Fibroblast of mammary gland (primary cell): ENCODE measurements at places on chromosomes 12 and 14.

DNA sequence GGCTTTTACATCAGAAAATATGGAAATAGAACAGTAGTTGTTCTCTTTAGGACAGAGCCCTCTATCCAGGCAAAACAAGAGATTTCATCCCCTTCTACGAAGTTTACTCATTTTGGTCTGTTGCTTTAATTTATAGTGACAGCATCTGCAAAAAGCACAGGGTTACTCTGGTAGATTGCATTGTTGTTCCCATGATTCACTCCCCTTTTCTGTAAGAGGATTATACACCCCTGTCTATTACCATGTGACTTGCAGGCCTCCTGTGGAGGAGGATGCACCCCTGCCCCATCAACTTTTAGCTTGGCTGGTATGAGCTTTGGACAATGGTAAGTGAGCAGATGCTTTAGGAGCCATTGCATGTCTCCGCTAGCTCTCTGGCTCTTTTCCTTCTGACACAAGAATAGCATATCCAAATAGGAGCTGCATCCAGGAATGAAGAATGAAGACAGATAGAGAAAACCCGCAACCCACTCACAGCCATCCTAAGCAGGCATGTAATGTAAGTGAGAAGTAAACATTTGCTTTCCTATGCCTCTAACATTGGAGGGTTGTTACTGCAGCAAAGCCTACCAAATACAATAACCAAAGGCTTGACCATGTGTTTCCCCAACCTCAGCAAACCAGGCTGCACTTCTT is 304.2 kb downstream of the AKAP6 start:
- DNase-seq: peak; percentile 65

DNA sequence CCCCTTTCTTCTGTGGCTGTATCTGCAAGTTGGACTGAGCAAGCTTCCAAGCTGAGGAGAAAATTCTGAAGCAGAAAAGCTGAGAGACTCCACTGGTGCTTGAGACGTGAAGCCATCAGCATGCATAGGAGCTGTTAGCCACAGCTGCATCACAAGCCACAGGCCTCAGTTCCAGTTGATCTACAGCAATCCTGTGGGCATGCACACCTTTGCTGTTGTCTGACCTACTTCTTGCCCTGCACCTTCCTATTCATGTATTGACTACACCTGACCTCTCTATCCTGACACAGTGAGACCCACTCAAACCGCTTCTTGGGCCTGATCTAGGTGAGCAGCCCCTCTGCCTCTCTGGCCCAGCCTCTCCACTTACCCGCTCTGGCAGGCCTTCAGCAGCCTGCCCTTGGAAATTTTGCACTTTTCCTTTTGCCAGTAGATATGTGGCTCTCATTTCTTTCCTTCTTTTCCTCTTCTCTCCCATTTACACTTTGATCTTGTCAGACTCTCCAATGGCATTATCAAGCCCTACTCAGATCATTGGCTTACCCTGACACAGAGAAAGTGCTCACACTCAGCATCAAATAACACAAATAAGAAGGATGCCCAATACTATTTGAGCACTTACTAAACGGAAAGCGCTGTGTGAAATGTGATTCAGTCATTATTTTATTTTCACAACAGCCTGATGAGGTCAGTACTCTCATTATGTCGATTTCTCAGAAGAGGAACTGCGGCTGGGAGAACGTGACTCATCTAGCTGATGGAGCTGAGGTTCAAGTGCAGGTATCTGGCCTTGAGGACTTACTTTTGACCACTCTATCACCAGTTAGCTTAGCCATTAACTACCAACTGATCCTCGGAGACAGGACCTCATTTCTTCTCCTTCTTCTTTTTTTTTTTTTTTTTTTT is 21.9 kb upstream of the PTGR2 start:
- peak; percentile 90 for DNase-seq

DNA sequence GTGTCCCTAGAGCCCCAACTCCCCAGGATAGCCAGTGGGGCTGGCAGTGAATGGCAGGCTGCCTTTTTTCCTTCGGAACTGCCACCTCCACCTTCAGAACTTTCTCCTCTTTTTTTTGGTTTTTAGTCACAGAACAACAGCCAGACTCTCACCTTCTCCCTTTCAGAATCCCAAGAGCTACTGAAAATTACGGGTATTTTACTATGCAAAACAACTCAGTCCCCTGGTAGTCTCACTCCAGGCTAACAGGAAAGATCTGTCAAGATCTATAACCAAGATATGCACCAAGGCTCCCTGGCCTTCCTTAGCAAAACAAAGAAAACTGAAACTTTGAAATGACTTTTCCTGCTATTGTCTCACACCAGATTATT is 12.5 kb downstream of the PLEKHG6 start:
- no peak for DNase-seq

DNA sequence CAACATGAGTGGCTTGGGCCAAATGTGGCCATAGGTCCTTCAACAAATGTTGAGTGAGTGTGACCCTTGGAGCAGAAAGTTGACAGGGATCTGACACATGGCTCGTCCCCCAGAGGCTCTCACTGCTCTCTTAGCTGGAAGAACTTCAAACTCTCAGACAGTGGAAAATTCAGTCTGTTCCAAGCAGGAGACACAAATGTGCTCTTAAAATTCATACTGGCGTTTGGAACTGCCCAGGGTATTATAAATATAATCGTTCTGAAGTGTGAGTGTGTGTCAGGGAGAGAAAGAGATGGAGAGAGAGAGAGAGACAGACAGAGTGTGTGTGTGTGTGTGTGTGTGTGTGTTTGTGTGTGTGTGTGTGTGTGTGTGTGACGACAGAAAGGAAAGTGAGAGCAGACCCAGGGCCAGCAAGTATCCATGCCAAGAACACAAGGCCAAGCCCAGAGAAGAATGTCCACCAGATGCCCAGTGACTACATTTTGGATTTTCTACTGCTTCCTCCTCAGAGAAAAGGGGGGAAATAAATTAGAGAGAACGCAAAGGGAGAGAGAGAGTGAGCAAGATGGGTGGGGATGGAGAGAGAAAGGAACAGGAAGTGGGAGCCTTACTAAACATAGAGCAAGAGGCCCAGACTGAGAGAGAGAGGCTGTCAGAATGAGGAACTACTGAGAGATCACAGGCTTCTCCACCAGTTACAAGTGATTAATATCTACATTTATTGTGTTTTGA is 193.6 kb upstream of the NUDT4 start:
- DNase-seq: peak; percentile 45

DNA sequence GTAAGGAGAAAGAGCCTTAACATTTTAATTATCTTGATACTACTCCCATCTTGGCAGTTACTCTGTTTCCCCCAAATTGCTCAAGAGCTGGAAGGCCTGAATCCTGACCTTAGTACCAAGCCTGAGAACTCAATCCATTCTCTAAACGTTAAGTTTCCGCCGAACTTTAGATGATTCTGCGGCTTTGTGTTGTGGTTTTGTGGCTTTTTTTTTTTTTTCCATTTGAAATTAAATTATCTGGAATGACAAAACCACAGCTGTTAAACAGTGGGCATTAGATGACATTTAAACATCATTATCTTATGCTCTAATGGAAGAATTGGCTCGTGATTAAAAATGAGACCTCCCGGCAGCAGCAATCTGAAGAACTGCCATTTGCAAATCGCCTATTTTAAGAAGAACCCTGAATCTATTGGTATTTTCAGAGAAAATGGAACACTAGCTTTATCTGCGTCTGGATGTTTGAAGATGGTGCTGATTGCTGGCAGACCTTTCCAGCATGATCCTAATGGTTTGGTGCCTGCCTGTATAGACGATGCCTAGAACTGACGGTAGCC is 38.4 kb downstream of the TMEM132C start:
- DNase-seq: no peak

GRCh38 chr14:101535232-101535631 is 26.1 kb upstream of the DIO3 start:
- no peak for DNase-seq

DNA sequence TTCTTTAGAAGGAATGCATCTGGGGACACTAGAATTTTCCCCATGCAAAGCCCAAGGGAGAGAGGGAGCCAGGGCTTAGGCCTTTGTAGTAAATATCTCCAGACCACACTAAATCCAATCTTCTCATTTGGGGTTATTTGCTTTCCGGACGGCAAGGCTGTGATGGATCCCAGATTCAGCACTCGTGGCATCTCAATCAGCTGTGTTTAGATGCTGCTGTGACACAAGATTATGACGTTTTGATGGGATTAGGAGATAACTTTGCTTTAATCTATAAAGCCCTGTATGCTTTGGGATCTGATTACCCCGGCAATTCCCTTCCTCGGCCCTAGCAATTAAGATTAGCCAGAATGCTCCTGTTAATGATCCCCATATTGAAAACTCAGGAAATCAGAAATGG is 686.7 kb upstream of the TBX3 start:
- no peak for DNase-seq
